ENCODE measurements at places on chromosomes 5 and 9. TPM values are rescaled to one million over a fixed set of nuclear protein-coding genes. Genes with fewer than 3 reads are reported as not detected.

DNA sequence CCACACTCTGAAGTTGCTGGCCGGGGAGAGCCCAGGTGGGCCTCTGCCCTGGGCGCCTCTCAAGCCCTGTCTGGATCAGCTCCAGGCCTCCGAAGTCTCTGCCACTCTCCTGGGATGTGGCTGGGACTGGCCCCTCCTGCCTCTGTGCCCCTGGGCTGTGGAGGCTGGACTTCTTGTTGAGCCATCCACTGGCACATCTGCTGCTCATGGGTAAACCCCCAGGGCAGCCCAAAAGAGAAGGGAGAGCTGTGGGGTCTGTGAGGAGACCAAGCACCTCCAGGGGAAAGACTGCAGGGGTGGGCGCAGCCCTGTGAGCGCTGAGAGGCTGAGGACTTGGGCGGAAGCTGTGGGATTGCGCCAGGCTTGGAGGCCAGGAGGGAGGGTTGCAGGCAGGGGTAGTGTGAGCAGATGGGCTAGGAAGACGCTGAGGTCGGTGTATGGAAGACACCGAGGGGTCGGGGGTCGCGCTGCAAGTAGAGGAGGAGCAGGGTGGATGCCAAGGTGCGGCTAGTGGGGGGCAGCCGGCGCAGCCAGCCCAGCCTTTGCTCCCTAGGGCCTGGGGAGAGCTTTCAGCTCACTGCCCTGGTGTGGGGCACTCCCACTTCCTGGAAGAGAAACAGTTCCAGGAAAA is 118.1 kb downstream of the WNK2 start:
- H3K27me3 ChIP-seq, result no peaks in the 10 kb centered on the region
- no peak overlapping the region for H3K4me3 ChIP-seq
- no peak for DNase-seq
- peaks cover 61% of the 10 kb centered on the region for H3K4me1 ChIP-seq

DNA sequence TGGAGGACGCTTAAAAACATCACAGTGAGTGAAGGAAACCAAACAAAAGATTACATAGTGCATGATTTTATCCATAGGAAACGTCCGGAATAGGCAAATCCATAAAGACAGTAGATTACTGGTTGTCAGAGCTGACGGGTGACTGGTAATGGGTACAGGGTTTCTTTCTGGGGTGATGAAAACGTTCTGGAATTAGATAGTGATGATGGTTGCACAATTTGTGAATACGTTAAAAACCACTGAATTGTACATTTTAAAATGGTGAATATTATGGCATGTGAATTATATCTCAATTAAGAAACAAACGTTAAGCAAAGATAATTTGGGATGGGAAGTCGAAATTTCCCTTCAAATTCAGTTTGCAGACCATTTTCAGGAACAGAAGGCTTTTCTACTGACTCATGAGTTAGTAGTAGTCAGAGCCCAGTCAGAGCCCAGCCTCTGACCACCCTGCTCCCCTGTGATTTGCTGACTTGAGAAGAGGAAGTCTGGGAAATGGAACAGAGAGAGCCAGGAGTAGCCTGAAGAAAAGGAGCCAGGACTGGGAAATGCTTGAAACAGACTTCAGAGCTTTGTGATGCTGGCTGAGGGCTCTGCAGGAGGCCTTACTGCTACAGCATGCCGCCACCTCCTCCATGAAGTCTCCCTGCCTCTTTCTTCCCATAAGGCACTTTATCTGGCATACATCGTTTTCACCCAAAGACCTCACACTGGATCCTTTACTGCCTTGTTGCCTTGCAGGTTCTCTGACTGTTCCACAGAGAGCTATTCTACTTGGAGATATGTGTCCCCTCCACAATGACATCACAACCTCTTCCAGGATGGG is 46.4 kb upstream of the CTNNA1 start:
- no peak overlapping the region for H3K27ac ChIP-seq
- no peak for DNase-seq
- H3K4me1 ChIP-seq, result no peaks in the 10 kb centered on the region
- no peaks in the 10 kb centered on the region for H3K27me3 ChIP-seq
- H3K4me3 ChIP-seq, result no peak overlapping the region

DNA sequence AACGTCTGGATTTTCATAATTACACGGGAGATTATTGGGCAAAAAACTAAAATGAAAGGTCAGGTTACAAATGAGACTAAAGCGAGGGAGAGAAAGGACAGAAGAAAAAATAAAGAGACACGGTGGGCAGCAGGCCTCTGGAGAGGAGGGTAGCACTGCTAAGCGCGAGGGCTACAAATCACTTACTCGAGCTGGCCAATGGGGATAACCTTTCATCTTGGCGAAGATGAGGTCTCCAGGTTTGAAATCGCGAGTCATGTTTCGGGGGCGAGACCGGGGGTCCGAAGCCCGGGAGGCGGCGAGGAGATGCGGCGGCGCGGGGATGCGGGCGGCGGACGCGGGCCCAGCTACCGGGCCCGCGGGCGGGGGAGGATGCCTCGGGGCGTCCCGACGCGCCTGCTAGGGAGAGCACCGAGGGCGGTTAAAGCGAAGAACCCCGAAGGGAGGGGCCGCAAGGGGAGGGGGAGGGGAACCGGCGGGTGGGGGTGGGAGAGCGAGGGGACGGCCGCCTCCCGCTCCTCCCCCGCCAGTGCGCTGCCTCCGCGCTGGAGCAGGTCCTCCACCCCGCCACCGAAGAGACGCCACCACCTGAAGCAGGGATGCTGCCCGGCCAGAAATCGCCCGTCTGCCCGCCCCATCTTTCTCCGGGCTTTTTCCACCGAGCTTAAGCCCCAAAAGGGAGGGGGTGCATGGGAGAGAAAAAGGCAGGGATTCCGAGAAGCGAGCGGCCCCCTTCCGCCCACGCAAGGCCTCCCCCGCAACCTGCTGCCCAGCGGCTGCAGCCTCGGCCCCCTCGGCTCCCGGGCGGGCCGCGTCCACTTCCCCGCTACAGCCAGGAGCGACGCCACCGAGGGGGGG is 610 bp downstream of the PSIP1 start:
- H3K36me3 ChIP-seq, result peaks cover 37% of the 10 kb centered on the region
- peak overlapping the region; percentile 82 for H3K4me3 ChIP-seq
- peak; percentile 50 for DNase-seq
- peak overlapping the region; percentile 95 for H3K27ac ChIP-seq
- peaks cover 18% of the 10 kb centered on the region for H3K4me1 ChIP-seq
- no peaks in the 10 kb centered on the region for H3K27me3 ChIP-seq

GRCh38 chr5:62533597-62533996 is 45.0 kb upstream of the LRRC70 start:
- H3K27ac ChIP-seq, result no peak overlapping the region
- H3K4me1 ChIP-seq, result no peaks in the 10 kb centered on the region
- peaks cover 48% of the 10 kb centered on the region for H3K36me3 ChIP-seq
- H3K27me3 ChIP-seq, result no peaks in the 10 kb centered on the region

GRCh38 chr9:87067426-87067825 is 120.1 kb upstream of the GAS1 start:
- H3K4me1 ChIP-seq, result no peaks in the 10 kb centered on the region
- H3K4me3 ChIP-seq, result no peak overlapping the region
- H3K36me3 ChIP-seq, result no peaks in the 10 kb centered on the region
- H3K27ac ChIP-seq, result no peak overlapping the region
- H3K27me3 ChIP-seq, result peaks cover under 1% of the 10 kb centered on the region

- DNase-seq, result peak; percentile 49
- H3K4me1 ChIP-seq, result peaks cover 30% of the 10 kb centered on the region
- H3K27me3 ChIP-seq, result no peaks in the 10 kb centered on the region
- H3K36me3 ChIP-seq, result no peaks in the 10 kb centered on the region
- peak overlapping the region; percentile 94 for H3K27ac ChIP-seq
- H3K4me3 ChIP-seq, result no peak overlapping the region
Measured at GRCh38 chr9:94870793-94871558, 144.5 kb downstream of the AOPEP start.

DNA sequence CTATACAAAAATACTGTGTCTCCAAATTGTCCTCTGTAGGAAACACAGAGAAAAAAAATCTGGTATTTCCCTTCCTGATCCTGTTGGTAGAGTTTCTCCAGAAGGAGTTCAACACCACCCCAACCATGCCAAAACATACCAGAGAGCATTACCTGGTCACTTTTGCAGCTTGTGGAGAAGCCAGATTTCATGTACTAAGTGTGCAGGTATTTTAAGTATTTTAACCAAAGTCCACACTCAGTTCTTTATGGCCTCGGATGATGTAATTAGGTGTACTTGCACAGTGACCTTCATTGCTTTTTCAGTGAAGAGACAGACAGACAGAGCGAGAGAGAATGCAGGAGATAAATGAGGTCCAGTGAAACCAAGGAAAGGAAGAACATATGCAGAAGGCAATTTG is 2046.8 kb upstream of the CDH9 start:
- DNase-seq, result no peak
- no peak overlapping the region for H3K4me3 ChIP-seq
- H3K27me3 ChIP-seq, result no peaks in the 10 kb centered on the region

GRCh38 chr5:157888814-157889532 is 30.0 kb upstream of the CLINT1 start:
- H3K36me3 ChIP-seq, result no peaks in the 10 kb centered on the region
- no peak overlapping the region for H3K4me3 ChIP-seq
- H3K4me1 ChIP-seq, result peaks cover 15% of the 10 kb centered on the region
- no peak overlapping the region for H3K27ac ChIP-seq

DNA sequence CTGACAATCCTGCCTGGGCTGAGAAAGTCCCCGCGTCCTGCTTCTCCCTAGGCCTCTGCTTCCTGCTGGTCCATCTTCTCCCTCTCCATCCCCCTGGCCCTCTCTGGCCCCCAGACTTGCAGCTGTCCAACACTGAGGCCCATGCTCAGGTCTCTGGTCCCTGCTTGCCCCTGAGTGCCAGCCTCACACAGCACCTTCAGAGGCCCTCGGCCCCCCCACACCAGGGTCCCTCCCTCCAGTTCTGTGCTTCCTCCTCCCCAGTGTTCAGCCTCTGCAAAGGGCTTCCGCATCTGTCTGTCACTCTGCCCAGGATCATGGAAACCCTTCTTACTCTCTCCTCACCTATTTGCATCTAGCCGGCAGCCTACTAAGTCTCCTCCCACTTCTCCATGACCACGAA is 62.4 kb upstream of the CTSL start:
- H3K4me3 ChIP-seq, result no peak overlapping the region
- H3K27ac ChIP-seq, result no peak overlapping the region
- no peak for DNase-seq
- no peaks in the 10 kb centered on the region for H3K4me1 ChIP-seq

GRCh38 chr9:4663956-4664355 is 1.9 kb downstream of the PLPP6 start:
- H3K27ac ChIP-seq, result no peak overlapping the region
- DNase-seq, result no peak
- no peaks in the 10 kb centered on the region for H3K36me3 ChIP-seq
- H3K27me3 ChIP-seq, result no peaks in the 10 kb centered on the region

GRCh38 chr9:22416692-22417060 is 29.9 kb upstream of the DMRTA1 start:
- H3K36me3 ChIP-seq, result no peaks in the 10 kb centered on the region
- no peak overlapping the region for H3K4me3 ChIP-seq
- no peak overlapping the region for H3K27ac ChIP-seq
- H3K4me1 ChIP-seq, result no peaks in the 10 kb centered on the region

GRCh38 chr9:133874060-133874657 is 118.0 kb downstream of the VAV2 start:
- no peak overlapping the region for H3K4me3 ChIP-seq
- no peaks in the 10 kb centered on the region for H3K4me1 ChIP-seq
- no peak for DNase-seq
- H3K27ac ChIP-seq, result no peak overlapping the region
- no peaks in the 10 kb centered on the region for H3K36me3 ChIP-seq

GRCh38 chr9:31323726-31324444 is 1060.6 kb upstream of the ACO1 start:
- H3K36me3 ChIP-seq, result no peaks in the 10 kb centered on the region
- no peaks in the 10 kb centered on the region for H3K27me3 ChIP-seq
- no peak overlapping the region for H3K27ac ChIP-seq
- no peaks in the 10 kb centered on the region for H3K4me1 ChIP-seq
- no peak overlapping the region for H3K4me3 ChIP-seq
- no peak for DNase-seq

GRCh38 chr9:87812375-87813118 is 70.1 kb upstream of the SPATA31E1 start:
- H3K4me3 ChIP-seq, result no peak overlapping the region
- H3K27me3 ChIP-seq, result peaks cover 16% of the 10 kb centered on the region
- DNase-seq, result no peak
- no peaks in the 10 kb centered on the region for H3K36me3 ChIP-seq
- H3K27ac ChIP-seq, result no peak overlapping the region

- H3K4me1 ChIP-seq, result no peaks in the 10 kb centered on the region
- no peaks in the 10 kb centered on the region for H3K36me3 ChIP-seq
- no peak for DNase-seq
- no peak overlapping the region for H3K4me3 ChIP-seq
- no peaks in the 10 kb centered on the region for H3K27me3 ChIP-seq
Measured at GRCh38 chr9:91134608-91135007, 227.1 kb downstream of the AUH start.

DNA sequence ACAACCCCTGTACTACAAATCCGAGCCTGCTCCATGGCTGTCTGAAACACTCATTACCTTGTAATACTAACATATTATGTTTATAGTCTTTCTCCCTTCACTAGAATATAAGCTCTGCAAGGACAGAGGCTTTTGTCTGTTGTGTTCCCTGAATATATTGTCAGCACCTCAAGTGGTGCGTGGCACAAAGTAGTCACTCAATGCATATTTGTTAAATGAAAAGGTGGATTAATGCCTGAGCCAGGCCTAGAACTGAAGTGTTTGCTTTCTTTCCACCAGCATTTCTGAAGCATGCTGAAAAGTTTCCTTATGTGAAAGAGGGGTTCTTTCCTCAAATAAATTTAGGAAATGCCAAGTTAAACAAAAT is 36.3 kb downstream of the ELL2 start:
- no peaks in the 10 kb centered on the region for H3K27me3 ChIP-seq
- H3K4me3 ChIP-seq, result no peak overlapping the region
- no peaks in the 10 kb centered on the region for H3K36me3 ChIP-seq
- no peak for DNase-seq
- peaks cover 59% of the 10 kb centered on the region for H3K4me1 ChIP-seq
- no peak overlapping the region for H3K27ac ChIP-seq

- no peaks in the 10 kb centered on the region for H3K27me3 ChIP-seq
- DNase-seq, result no peak
- H3K27ac ChIP-seq, result no peak overlapping the region
- peaks cover 5% of the 10 kb centered on the region for H3K4me1 ChIP-seq
Measured at GRCh38 chr5:170254056-170254455, 21.3 kb downstream of the C5orf58 start.

DNA sequence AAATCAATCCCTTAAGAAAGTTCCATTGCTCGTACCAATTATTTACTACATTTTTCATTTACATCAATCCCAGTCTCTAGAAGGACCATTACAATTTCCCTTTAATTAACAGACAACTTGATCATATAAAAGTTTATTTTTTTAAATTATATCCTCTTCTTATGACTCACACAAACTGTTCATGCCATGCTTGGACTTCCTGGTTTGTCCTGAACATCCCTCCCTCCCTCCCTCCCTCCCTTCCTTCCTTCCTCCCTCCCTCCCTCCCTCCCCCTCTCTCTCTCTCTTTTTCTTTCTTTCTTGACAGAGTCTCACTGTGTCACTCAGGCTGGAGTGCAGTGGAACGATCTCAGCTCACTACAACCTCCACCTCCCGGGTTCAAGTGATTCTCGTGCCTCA is 11.6 kb upstream of the CLTB start:
- H3K4me1 ChIP-seq, result no peaks in the 10 kb centered on the region
- DNase-seq, result no peak
- H3K27ac ChIP-seq, result no peak overlapping the region
- H3K36me3 ChIP-seq, result no peaks in the 10 kb centered on the region
- H3K27me3 ChIP-seq, result no peaks in the 10 kb centered on the region
- H3K4me3 ChIP-seq, result no peak overlapping the region

- DNase-seq, result no peak
- no peaks in the 10 kb centered on the region for H3K36me3 ChIP-seq
- no peaks in the 10 kb centered on the region for H3K27me3 ChIP-seq
- no peak overlapping the region for H3K4me3 ChIP-seq
Measured at GRCh38 chr9:108033976-108034964, 544.7 kb upstream of the KLF4 start.

Gene PLEKHG4B
- not detected for total RNA-seq

Gene PCDHB3
- 0.40 TPM for total RNA-seq

Gene NSUN2
- 33.5 TPM for total RNA-seq

Gene C8G
- total RNA-seq, result 2.3 TPM
